ENCODE measurements at places on chromosomes 7 and 10. TPM values are rescaled to one million over a fixed set of nuclear protein-coding genes. Genes with fewer than 3 reads are reported as not detected.

LIPM gene
- not detected for total RNA-seq

COBL gene
- not detected for total RNA-seq

MYL10 gene
- not detected for total RNA-seq

TMEM196 gene
- total RNA-seq: not detected

GHRHR gene
- total RNA-seq: not detected

GLI3 gene
- 0.07 TPM for total RNA-seq

FFAR4 gene
- not detected for total RNA-seq

XRCC2 gene
- 7.7 TPM for total RNA-seq

GLCCI1 gene
- total RNA-seq: 55.7 TPM

DNA sequence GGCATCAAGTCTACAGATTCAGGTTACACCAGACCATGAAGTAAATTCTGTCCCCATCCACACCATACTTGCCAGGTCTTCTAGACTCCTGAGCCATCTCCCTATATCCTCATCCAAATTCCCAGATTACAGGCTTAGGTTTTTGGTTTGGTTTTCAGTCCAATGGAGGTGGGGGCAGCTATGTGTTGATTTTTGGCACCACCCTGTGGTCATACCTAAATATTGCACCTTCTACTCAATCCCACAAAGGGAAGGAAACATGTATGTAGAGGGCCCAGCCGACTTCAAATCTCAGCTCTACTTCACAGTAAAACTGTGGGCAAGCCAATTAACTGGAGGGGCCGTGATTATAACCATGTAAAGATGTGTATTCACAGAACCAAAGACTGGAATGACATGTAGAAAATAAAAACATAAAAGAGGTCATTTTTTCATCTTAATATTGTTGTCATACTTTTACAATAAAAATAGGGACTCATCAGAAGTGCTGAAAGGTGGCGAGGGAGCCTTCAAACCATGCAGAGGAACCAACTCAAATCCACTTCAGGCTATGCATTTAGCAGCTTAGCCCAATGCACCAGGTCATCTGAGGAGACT lies 19.8 kb downstream of the ERCC6 start:
- peak; percentile 73 for DNase-seq

GRCh38 chr7:101127460-101128039 lies 646 bp downstream of the SERPINE1 start:
- no peak for DNase-seq

- no peak for DNase-seq
Observed at GRCh38 chr7:88759230-88760135, at the start of gene ZNF804B. Gene ZNF804B, plus strand, starts transcription at chr7:88759700. Its CDS starts 277 bp downstream, at chr7:88759977.

GRCh38 chr10:34046506-34047034 lies 712.1 kb upstream of the NRP1 start:
- DNase-seq: no peak

GRCh38 chr10:132540456-132540855 lies 2.9 kb downstream of the INPP5A start:
- peak; percentile 66 for DNase-seq

DNA sequence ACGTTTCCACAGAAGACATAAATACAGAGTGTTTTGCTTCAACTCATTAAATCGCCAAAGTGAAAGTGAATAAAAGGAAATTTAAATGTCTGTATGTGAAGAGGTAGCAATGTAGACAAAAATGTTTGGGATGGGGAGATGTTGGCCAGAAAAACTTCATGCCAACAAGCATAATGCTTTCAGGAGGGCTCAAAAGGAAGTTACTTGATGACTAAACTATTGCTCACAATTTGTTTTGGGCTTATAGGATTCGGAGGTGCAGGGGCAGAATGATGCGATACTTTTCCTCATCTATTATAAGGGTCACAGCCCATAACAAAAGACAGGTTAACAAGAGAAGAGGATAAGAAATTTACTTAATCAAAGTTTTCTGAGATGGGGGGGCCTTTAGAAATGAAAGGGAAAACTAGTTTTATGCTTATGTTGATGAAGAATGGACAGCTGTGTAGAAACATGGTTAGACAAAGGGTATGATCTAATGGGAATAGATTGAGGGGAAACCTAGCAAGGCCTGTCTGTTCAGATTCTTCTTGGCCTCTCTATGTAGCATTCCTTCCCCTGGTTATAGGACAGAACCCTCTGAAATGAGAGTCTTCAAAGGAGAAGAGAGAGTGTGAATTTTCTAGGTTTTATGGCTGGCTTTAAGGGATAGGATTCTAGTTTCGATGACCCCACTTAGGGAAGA lies 898.6 kb downstream of the LRMDA start:
- DNase-seq: no peak

DNA sequence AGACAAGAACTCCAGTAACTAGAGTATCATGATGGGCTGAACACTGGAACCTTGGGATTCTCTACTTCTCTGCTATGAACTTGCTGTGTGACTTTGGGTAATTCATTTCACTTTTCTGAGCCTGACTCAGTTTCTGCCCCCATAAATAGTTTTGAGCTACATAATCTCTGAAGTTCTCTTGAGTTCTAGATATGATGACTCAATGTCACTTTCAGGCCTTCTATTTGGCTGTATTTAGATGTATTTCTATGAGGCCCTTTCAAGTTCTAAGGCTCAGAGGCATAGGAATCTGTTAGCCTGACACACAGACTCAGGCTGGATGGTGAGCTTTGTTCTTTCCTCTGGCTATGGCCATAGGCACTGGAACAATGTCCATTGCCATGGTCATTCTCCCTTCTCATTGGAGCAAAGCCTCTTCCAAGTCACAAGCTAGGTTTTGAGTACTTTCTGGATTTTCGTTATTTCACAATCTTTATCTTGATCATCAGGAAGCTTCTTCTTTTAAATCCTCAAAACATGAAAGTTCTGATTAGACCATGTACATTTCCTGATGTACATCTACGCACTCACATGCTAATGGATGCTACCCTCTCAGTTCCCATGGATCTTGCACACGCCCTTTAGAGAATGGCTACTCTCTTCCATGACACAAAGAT lies 101.6 kb downstream of the TES start:
- DNase-seq: no peak

- DNase-seq: peak; percentile 81
Observed at GRCh38 chr7:120554960-120555571, 282.1 kb downstream of the KCND2 start.

DNA sequence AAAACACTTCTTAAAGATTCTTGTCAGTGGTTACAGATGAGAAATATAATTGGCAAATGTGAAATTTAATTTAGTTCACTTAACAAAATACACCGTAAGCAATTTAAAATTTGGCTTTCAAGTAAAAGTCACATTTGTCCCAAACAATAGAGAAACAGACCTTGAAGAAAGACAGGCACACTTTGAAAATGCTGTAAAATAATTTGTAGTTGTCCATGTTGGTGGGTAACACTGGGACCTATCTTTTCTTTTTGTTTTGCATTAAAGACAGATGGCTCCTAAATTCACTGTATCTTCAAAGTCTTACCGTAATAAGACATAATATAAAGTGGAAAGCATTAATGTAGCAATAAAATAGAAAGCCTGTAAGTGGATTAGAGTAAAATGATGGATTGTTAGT lies 3.3 kb downstream of the GRK5 start:
- DNase-seq: no peak

DNA sequence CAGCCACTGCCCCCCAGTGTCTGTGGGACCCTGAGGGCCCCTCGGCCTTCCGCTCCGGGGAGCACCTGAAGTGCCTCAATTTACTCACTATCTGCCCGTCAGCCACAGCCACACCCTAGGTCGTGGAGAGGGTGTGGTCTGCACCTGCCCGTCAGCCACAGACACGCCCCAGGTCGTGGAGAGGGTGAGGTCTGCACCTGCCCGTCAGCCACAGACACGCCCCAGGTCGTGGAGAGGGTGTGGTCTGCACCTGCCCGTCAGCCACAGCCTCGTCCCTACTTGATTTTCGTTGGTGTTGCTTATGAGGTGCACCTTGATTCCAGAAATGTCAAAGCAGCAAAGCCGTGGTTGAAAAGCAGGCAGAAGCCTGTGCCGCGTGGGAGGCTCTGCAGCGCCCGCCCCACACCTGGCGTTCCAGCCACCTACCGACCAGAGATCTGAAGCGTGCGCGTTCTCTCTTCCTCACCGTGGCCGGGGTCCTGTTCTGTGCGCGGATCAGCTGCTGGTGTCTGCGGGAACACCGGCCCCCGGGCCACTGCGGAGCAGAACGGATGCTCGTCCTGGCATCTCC lies 101.6 kb downstream of the DYNC2I1 start:
- peak; percentile 79 for DNase-seq

- DNase-seq: no peak
Observed at GRCh38 chr10:123681285-123681684, 15.1 kb downstream of the GPR26 start.

DNA sequence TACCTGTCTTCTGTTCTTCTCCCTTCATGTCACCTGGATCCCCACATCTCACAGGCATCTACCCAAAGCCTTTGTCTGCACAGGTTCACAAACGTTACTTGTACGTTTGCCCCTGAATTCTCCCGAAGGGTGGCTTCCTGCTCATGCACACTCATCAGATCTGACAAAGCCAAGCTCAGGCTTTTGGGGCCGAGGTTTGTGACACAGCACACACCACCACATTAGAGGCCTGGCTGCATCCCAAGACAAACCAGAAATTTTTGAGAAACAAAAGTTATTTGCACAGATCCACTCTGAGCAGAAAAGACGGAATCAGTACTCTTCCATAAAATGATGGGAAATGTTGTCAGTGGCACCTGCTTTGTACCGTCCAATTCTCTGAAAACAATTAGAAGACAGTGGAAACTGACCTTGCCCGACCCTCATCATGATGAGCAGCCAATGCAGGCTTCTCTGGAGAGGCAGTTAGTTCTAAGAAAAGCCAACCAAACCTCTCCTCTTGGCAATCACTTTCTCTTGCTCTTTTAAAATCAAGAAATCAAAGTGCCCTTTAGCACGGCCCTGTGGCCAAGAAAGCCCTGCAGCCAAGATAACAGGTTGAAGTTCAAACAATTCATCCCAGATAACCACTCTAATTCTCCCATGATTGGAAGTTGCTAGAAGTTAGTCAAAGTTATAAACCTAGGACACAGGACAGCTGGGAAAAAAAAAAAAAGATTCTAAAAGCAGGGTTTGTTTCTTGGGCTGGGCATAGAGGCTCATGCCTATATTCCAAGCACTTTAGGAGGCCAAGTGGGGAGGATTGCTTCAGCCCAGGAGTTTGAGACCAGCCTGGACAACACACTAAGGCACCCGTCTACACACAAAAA lies 13.6 kb upstream of the SVIL start:
- no peak for DNase-seq

DNA sequence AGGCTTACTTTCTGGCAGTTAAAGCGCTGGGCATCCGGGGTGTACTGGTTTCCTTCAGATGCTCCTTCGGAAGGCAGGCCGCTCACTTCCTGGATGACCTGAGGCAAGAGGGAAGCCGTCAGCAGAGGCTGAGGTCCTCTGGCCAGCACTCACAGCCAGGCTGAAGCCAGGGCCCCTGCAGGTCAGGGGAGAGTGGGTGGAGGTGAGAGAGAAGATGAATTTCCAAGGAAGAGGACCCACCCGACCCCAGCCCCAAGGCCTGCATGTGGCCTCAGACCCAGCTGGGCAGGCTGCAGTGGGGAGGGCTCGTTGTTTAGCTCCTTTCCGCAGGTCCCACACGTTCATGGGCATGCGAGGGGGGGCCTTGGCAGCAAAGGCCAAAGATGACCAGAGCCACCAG lies 71.3 kb downstream of the VWA2 start:
- DNase-seq: no peak

- no peak for DNase-seq
Observed at GRCh38 chr7:156279635-156280034, 360.9 kb upstream of the RNF32 start.

- no peak for DNase-seq
Observed at GRCh38 chr7:148609045-148609725, 18.6 kb downstream of the C7orf33 start.

DNA sequence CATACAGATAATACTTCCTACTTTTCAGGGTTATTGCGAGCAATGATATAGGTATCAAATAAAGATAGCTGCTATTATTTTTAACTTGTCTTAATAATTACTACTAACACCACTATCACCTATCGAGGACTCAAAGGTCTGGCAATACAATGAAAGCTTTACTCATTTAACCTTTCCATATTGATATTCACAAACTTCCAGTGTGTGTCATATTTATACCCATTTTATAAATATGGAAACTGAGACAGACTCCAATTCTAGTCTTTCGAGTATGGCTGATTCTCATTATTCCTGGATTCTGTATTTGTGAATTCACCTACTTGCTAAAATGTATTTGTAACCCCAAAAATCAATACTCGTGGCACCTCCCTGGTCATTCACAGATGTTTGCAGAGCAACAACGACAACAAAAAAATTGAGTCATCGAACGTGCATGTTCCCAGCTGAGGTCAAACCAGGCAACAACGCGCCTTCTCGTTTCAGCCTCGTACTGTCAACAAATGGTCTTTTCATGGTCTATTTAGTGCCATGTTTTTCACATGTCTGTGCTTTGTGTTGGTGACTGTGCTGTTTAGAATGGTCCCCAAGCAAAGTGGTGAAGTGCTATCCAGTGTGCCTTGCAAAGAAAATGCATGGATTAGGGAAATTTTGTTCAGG lies 51.7 kb downstream of the SMURF1 start:
- DNase-seq: no peak

- no peak for DNase-seq
Observed at GRCh38 chr7:127751062-127751461, 99.1 kb downstream of the SND1 start.

- DNase-seq: no peak
Observed at GRCh38 chr10:36608251-36608650, 517.1 kb upstream of the ANKRD30A start.

DNA sequence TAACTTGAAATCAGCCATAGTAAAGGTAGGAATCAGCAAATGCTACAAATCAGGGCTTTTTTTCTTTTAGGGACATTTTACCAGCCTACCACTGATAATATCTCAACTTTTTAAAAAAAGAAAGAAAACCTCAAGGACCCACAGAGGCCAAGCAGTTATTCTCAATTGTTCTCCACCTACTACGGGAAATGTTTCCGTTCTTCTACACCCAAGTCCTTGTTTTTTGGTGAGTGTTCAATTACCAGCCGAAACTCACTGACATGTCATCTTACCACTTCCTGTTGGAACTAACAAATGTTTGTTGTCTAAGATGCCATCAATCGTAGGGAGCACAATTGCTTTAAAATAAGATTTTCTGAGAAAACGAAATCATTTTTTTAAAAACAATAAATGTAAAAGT lies 50.2 kb upstream of the CDK1 start:
- DNase-seq: no peak

DNA sequence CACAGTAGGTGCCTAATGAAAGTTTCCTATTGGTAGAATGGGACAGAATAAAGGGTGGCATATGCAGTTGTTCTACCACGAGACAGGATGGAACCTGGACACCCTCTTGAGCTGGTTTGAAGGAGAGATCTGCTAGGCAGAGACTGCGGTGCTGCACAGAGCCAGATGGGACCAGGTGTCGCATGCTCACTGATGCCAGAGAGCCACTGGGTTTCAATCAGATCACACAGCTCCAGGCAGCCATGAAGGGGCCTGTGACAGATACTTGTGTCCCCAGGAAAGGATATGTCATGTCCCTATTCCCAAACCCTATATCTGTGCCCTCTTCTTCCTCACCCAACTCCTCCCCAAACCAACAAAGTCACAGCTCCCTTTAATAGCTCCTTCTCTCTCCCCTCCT lies 235.7 kb downstream of the PRPF18 start:
- no peak for DNase-seq

GRCh38 chr7:21946222-21946709 lies 567 bp upstream of the CDCA7L start:
- no peak for DNase-seq

- DNase-seq: no peak
Observed at GRCh38 chr10:45180946-45181875, 134.2 kb downstream of the OR13A1 start.
